Vagina (tissue), 2 donors: ENCODE measurements at places on chromosomes 5 and 9. TPM values are rescaled to one million over a fixed set of nuclear protein-coding genes. Genes with fewer than 3 reads are reported as not detected.
A peak's percentile ranks its signal among the peaks of the same experiment; 100 is the strongest.

DNA sequence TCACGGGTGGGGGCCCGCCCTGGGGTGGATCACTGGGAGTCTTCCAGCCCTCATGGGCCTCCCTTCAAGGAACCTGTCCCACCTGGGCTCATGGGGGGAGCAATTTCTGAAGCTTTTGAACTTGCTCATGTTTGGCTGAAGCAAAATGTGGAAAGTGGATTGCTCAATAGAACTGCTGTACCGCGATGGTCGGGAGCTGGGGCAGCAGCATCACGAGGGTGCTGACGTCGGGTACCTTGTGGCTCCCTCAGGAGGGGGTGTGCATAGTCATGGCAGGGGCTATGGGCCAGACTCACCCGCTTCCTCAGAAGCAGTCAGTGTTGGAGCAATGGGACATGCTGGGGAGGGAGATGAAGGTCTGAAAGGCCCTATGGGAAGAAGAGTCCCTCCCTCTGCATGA, 57.9 kb downstream of the PRRT1B start:
- no peak overlapping the region for H3K27ac ChIP-seq
- H3K4me3 ChIP-seq = no peak overlapping the region
- H3K27me3 ChIP-seq = no peaks in the 10 kb centered on the region

GRCh38 chr9:35522700-35523099, 32.8 kb downstream of the RUSC2 start:
- H3K36me3 ChIP-seq = no peaks in the 10 kb centered on the region
- H3K27me3 ChIP-seq = no peaks in the 10 kb centered on the region
- DNase-seq = no peak
- H3K4me1 ChIP-seq = peaks cover 76% of the 10 kb centered on the region
- no peak overlapping the region for H3K27ac ChIP-seq

GRCh38 chr5:112418659-112419163, 366 bp downstream of the EPB41L4A start:
- peaks cover 1% of the 10 kb centered on the region for H3K4me1 ChIP-seq
- H3K27ac ChIP-seq = peak overlapping the region; percentile 88

DNA sequence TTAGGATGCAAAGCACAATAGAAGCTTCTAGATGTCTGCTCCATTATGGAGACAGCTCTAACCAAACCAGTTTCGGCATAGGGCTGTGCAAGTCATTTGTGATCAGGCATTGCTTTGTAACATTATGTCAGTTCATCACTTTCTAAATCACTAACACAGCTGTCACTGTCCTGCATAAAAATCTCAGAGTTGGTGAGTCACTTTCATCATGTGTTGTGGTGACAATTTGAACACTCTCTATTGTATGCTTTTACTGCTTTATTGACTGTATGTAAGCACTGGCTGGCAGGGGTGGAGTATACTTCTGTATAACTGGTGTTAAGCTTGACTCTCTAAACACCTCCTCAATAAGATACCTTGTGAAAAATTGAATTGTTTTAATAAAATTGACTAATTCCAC, 77.9 kb downstream of the SLCO4C1 start:
- no peaks in the 10 kb centered on the region for H3K4me1 ChIP-seq
- H3K27ac ChIP-seq = no peak overlapping the region
- H3K4me3 ChIP-seq = no peak overlapping the region
- DNase-seq = no peak
- no peaks in the 10 kb centered on the region for H3K27me3 ChIP-seq

- H3K4me1 ChIP-seq = peaks cover 21% of the 10 kb centered on the region
- no peaks in the 10 kb centered on the region for H3K27me3 ChIP-seq
- no peak overlapping the region for H3K27ac ChIP-seq
- no peak overlapping the region for H3K4me3 ChIP-seq
- DNase-seq = no peak
These were observed 21.1 kb downstream of the CPEB4 start for GRCh38 chr5:173909199-173909598.

DNA sequence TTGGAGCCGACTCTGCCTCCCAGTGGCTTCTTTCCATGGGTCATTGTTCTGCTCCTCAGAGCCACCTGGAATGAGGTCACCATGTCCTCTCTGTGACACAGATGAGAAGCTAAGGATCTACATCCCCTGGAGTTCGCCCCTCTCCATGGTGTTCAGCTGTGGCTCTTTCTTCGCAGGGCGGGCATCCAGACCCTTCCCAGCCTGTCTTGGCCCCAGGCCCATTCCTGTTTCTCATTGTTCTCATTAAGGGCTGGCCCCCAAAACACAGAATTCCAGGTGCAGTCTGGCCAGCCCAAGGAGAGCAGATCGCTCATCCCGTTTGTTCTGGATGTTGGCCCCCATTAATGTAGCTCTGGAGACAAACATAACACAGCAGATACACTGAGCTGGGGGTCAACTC, 66.4 kb upstream of the COL15A1 start:
- no peaks in the 10 kb centered on the region for H3K27me3 ChIP-seq
- no peaks in the 10 kb centered on the region for H3K36me3 ChIP-seq
- peaks cover 33% of the 10 kb centered on the region for H3K4me1 ChIP-seq
- H3K27ac ChIP-seq = no peak overlapping the region
- H3K4me3 ChIP-seq = no peak overlapping the region

DNA sequence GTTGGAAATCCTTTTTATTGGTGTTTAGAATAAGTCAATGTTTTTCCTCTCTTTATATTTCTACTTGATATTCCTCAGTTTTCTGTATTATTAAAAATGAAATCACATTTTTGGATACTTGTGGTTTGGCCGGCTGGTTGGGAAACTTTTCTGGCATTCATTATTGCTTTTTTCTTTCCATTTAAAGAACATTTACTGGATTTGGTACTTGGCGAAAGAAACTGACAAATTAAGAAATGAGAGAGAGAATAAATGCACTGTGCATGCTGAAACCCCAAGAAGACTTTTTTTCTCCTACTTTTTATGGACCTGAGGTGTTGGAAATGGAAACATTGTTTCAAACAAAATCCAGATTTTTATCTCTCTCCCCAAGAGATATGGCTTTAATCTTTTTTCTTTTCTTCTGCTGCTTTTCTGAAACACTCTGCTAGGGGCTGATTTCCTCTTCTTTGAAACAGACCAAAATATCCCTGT, 128.4 kb downstream of the SNX18 start:
- peak overlapping the region; percentile 59 for H3K27ac ChIP-seq
- H3K4me3 ChIP-seq = no peak overlapping the region
- H3K36me3 ChIP-seq = no peaks in the 10 kb centered on the region
- DNase-seq = no peak

GRCh38 chr9:115117999-115118878, at the start of gene TNC:
TNC (minus strand) TSS chr9:115118157; CDS start chr9:115091018, 27,139 bp downstream.
- H3K4me1 ChIP-seq = peaks cover 47% of the 10 kb centered on the region
- H3K36me3 ChIP-seq = no peaks in the 10 kb centered on the region
- peak within 1 kb of the TSS; percentile 72 for H3K27ac ChIP-seq
- H3K27me3 ChIP-seq = no peaks in the 10 kb centered on the region

DNA sequence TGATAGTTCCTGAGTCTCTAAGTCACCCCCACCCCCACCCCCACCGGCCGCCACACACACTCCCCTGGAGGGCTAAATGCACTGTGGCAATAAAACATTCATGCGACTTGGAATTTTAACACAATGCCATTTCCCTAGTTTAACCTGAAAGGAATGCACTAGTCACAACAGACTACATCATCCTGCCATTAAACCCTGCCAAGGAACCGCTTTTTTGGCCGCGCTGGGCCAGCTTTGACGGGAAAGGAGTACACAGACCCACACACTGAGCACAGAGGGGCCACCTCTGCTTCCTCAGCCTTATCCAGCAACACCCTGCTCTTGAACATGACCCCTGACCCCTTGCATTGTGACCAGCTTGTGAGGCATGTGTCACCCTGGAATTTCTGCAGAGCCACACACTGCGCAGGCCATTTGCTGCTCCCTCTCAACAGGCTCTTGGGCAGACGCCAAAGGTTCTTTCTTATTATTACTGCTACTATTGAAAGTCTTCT, 165.3 kb downstream of the BNC2 start:
- H3K27ac ChIP-seq = peak overlapping the region; percentile 73
- peaks cover 13% of the 10 kb centered on the region for H3K4me1 ChIP-seq
- no peaks in the 10 kb centered on the region for H3K36me3 ChIP-seq
- H3K27me3 ChIP-seq = no peaks in the 10 kb centered on the region
- DNase-seq = peak; percentile 95

GRCh38 chr5:7759257-7759871, 91.6 kb downstream of the CFAP90 start:
- no peak overlapping the region for H3K4me3 ChIP-seq
- H3K27me3 ChIP-seq = no peaks in the 10 kb centered on the region
- H3K4me1 ChIP-seq = peaks cover 15% of the 10 kb centered on the region
- H3K36me3 ChIP-seq = no peaks in the 10 kb centered on the region
- H3K27ac ChIP-seq = peak overlapping the region; percentile 46

Gene BRD3OS
- total RNA-seq = 13.0 TPM

Gene LHX6
- 8.1 TPM for total RNA-seq
